Mesendoderm (in vitro differentiated cells): ENCODE measurements at places on chromosomes 5 and 9.

DNA sequence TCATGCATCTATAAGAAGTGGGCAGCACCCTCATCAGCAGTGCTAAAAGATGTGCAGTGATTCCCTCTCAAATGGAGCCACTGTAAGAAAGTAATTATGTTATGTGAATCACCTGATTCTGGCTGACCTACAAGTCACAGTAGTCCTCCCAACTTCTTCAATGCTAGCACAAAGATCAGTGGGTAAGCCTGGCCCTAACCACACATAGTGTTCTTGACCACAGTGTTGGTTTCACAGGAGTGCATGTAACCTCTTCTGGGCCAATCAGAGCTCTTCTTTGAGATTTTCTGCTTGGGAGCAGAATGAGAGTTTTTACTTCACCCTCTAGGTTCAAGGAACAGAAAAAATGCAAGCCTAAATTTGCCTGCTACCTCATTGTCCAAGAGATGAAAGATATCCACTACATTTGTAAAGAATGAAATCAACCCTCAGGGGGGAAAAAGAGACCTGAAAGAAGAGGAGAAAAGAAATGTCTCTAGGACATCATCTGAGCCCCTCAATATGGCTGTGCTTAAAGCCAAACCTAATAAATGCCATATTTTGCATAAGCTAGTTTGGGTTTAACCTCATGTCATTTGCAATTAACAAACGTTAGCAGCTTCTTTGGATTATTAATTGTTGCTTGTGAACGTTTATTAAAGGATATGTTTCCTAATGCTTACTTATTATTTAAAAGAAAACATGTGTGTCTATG, 65.3 kb upstream of the ADRB2 start:
- no peaks in the 10 kb centered on the region for H3K36me3 ChIP-seq
- no peaks in the 10 kb centered on the region for H3K27me3 ChIP-seq
- DNase-seq, result no peak
- H3K4me1 ChIP-seq, result no peaks in the 10 kb centered on the region
- H3K27ac ChIP-seq, result no peak overlapping the region

- DNase-seq, result no peak
- H3K36me3 ChIP-seq, result no peaks in the 10 kb centered on the region
- H3K4me1 ChIP-seq, result no peaks in the 10 kb centered on the region
- no peak overlapping the region for H3K27ac ChIP-seq
- no peak overlapping the region for H3K4me3 ChIP-seq
Observed at GRCh38 chr5:170523142-170523551, 19.3 kb downstream of the KCNIP1 start.

DNA sequence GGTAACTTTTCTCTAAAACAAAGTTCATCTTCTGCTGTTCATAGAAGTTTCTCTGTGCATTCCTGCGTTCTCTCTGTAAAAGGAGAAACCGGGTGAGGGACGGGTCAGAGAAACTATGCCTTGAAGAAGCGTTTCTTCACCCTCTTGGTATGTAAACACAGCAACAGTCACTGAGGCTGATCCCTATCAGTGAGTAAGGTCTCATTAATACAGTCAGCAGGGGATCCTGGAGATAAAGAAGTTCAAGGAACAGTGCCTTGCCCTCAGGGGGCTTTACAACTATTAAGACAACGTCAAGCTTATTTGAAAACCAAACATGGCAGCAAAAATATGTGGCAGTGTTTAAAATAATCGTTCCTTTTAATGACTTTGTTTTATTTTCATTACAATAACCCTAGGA, 202.9 kb upstream of the IL12B start:
- H3K27me3 ChIP-seq, result no peaks in the 10 kb centered on the region
- no peaks in the 10 kb centered on the region for H3K4me1 ChIP-seq
- no peaks in the 10 kb centered on the region for H3K36me3 ChIP-seq

- H3K27me3 ChIP-seq, result no peaks in the 10 kb centered on the region
- H3K27ac ChIP-seq, result no peak overlapping the region
- H3K36me3 ChIP-seq, result no peaks in the 10 kb centered on the region
- H3K4me1 ChIP-seq, result no peaks in the 10 kb centered on the region
- no peak for DNase-seq
Observed at GRCh38 chr9:84679571-84679970, 10.0 kb downstream of the NTRK2 start.

DNA sequence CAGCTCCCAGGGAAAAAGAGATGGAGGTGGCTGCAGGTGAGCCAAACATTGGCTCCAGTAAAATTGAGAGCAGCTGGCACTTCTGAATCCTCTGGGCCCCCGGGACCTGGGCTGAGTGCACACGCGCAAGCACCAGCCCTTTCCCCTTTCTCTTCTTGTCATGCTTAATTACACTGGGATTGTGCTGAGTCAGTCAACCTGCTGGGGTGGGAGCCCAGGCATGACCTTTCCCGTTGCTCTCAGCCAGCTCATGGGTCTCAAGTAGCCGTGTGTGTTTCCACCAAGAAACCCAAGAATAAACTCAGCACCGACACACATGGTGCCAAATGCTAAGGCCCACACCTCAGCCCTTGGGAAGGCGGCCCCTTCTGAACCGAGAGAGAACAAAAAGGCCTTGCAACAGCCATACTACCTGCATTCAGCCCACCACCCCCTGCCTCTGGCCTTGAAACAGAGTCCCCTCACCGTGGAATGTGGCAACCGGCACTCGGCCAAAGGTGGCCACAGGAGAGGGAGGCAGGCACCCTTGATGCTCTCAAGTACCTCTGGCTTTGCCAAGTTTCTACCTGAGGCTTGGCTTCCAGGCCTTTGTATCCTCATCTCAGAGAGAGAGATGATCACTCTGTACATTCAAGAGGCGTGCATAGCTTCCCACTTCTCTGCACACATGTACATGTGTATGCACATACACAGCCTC, 28.1 kb downstream of the SLIT3 start:
- H3K27ac ChIP-seq, result no peak overlapping the region
- H3K4me3 ChIP-seq, result no peak overlapping the region
- H3K27me3 ChIP-seq, result no peaks in the 10 kb centered on the region
- no peaks in the 10 kb centered on the region for H3K36me3 ChIP-seq
- DNase-seq, result no peak
- no peaks in the 10 kb centered on the region for H3K4me1 ChIP-seq

DNA sequence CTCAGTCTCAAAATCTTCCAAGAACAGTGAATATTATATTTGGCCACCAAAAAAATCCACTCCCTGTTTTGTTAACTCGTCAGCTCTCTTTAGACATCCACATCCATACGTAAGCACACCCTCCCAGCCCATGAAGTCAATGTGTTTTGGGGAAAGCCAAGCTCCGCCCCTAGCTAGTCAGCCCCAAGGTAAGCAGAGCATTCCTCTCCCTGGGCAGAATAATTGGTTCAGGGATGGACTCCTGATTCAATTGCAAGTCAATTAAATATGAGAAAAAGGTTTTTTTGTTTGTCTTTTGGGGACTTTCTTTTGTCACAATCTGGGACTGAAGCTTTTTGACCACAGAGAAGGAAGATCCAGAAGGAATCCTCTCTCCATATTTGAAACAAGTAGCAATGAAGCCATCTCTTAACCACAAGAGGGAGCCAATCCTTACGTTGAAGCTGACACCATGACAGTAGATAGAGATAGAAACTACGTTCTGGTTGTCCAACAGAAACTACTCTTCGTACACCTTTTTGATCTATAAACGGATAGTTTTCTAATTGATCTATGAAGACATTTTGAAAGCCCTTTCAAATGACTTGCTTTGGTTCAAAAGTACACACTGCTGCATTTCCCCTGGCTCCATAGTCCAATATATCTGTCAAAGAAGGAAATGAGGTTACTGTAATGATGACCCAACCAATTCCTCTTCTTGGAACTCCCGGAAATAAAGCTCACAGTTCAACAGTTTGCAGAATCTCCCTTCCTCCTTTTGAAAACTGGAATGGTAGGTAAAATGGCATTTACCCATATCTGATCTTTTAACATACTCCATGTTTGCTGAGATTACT, 166.4 kb downstream of the TLE1 start:
- H3K27me3 ChIP-seq, result no peaks in the 10 kb centered on the region
- H3K27ac ChIP-seq, result no peak overlapping the region
- no peaks in the 10 kb centered on the region for H3K36me3 ChIP-seq
- no peaks in the 10 kb centered on the region for H3K4me1 ChIP-seq

- DNase-seq, result peak; percentile 80
- no peaks in the 10 kb centered on the region for H3K27me3 ChIP-seq
- peaks cover 25% of the 10 kb centered on the region for H3K36me3 ChIP-seq
- H3K4me3 ChIP-seq, result no peak overlapping the region
- no peak overlapping the region for H3K27ac ChIP-seq
Observed at GRCh38 chr9:91720751-91721705, 229.0 kb downstream of the ROR2 start.
